ENCODE measurements at places on chromosomes 16 and 17. TPM values are rescaled to one million over a fixed set of nuclear protein-coding genes. Genes with fewer than 3 reads are reported as not detected.

Gene KRT36
- total RNA-seq, result not detected

Gene CDH16
- total RNA-seq, result 2.0 TPM

Gene NGFR
- total RNA-seq, result 0.90 TPM

Gene ASGR1
- total RNA-seq, result 1.2 TPM

Gene BRD7
- total RNA-seq, result 61.1 TPM

Gene ADAP2
- total RNA-seq, result 3.1 TPM

Gene TMIGD1
- total RNA-seq, result not detected

Gene CSH1
- total RNA-seq, result not detected

Gene SRSF1
- 303 TPM for total RNA-seq

Gene DPEP2NB
- not detected for total RNA-seq

Gene NPIPB6
- 1.4 TPM for total RNA-seq

Gene SHISA6
- not detected for total RNA-seq

Gene ZNF207
- 218 TPM for total RNA-seq

Gene UBN1
- total RNA-seq, result 21.5 TPM

Gene SPATA20
- total RNA-seq, result 92.4 TPM

Gene TAT
- not detected for total RNA-seq

Gene SCNN1G
- total RNA-seq, result 0.52 TPM

Gene B9D1
- 42.4 TPM for total RNA-seq

Gene FBXL16
- total RNA-seq, result 3.5 TPM

Gene KRTAP4-9
- not detected for total RNA-seq

Gene PRAC1
- total RNA-seq, result not detected

Gene NOMO2
- 118 TPM for total RNA-seq

Gene MEIOC
- 3.0 TPM for total RNA-seq

Gene CMTM1
- 2.4 TPM for total RNA-seq

Gene MMP15
- total RNA-seq, result 32.1 TPM

Gene SP6
- 2.9 TPM for total RNA-seq

Gene ZSWIM7
- total RNA-seq, result 48.4 TPM

Gene TBC1D3K
- total RNA-seq, result not detected

Gene NTHL1
- 38.9 TPM for total RNA-seq

Gene RARA
- 37.5 TPM for total RNA-seq

Gene KRTAP2-3
- total RNA-seq, result not detected

Gene NUPR1
- total RNA-seq, result 21.8 TPM

Gene HEATR9
- total RNA-seq, result not detected

Gene JPH3
- 2.4 TPM for total RNA-seq

Gene MYL11
- not detected for total RNA-seq

Gene EVPL
- 20.9 TPM for total RNA-seq

Gene WSCD1
- 1.9 TPM for total RNA-seq

Gene IL34
- not detected for total RNA-seq

Gene GCGR
- total RNA-seq, result 0.35 TPM

Gene TPPP3
- 7.5 TPM for total RNA-seq

Gene SLC52A1
- 0.70 TPM for total RNA-seq

Gene OR2C1
- total RNA-seq, result not detected

Gene MLX
- total RNA-seq, result 66.6 TPM

Gene GPR139
- total RNA-seq, result not detected

Gene PERCC1
- total RNA-seq, result not detected

Gene ALOX12
- not detected for total RNA-seq

Gene KRT40
- total RNA-seq, result not detected

Gene CD7
- total RNA-seq, result not detected

Gene ZPBP2
- not detected for total RNA-seq

Gene SSH2
- total RNA-seq, result 28.1 TPM

Gene CHRNB1
- total RNA-seq, result 6.9 TPM

Gene LPO
- total RNA-seq, result not detected

Gene KRTAP4-6
- total RNA-seq, result not detected

Gene STH
- not detected for total RNA-seq

Gene SEPTIN12
- total RNA-seq, result not detected

Gene TBC1D3B
- total RNA-seq, result 3.5 TPM

Gene ASGR2
- total RNA-seq, result not detected

Gene AGRP
- not detected for total RNA-seq

All from A549 treated with ZK216348 at 1 μM for 4 hours (cell line).